T-cell (primary cell): ENCODE measurements at places on chromosomes 7 and 10.

DNA sequence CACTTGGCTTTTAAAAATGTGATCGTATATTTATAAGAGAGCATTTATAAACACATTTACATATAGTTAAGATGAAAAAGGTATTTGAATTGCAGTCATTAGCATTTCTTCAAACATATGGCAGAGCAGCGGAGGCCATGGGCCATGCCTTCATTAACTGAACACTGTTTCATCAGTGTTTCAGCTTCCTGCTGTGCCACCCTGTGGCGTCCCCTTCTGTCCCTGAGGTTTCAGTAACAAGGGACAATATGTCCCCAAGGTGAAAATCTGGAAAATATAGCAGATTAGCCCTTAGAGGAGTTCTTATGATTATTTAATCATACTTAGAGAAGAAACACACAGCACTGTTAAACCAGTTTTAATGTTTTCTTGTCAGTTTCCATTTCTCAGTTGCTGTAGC is 577.8 kb downstream of the ETV1 start:
- DNase-seq: no peak

- DNase-seq: no peak
These were observed 7.3 kb upstream of the ADAP1 start for GRCh38 chr7:961546-962400.

- no peak for DNase-seq
These were observed 78.0 kb upstream of the MACROH2A2 start for GRCh38 chr10:69974551-69975155.

DNA sequence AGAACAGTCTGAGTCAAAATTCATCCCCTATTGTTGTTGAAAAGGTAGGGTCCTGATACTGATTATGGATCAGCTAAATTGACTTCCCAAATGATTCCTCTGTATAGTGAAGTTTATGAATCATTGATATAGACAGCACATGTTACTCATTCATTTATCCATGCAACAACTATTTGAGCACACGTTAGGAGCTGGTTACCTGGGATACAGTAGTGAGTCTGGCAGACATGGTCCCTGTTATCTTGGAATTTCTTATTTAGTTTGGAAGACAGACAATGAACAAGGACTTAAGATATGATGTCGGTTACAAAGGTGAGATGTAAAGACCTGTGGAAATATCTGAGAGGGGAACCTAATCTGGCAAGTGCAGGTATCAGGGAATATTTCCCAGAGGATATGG is 28.0 kb upstream of the KIAA1217 start:
- DNase-seq: no peak

DNA sequence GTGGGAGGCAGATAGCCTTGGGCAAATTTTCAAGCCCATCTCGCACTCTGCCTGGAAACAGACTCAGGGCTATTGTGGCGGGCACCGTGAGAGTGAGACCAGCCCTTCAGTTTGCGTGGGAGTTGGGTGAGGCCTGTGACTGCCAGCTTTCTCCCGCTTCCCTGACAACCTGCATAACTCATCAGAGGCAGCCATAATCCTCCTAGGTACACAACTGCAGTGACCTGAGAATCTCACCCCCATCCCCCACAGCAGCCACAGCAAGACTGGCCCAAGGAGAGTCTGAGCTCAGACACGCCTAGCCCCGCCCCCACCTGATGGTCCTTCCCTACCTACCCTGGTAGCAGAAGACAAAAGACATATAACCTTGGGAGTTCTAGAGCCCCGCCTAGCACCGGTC is 275.4 kb downstream of the GRID1 start:
- DNase-seq: no peak

- no peak for DNase-seq
These were observed 45.4 kb downstream of the APBB1IP start for GRCh38 chr10:26483554-26483953.

GRCh38 chr10:61346796-61347413 is 106.3 kb downstream of the TMEM26 start:
- no peak for DNase-seq

GRCh38 chr7:51545131-51545530 is 228.5 kb upstream of the COBL start:
- no peak for DNase-seq

DNA sequence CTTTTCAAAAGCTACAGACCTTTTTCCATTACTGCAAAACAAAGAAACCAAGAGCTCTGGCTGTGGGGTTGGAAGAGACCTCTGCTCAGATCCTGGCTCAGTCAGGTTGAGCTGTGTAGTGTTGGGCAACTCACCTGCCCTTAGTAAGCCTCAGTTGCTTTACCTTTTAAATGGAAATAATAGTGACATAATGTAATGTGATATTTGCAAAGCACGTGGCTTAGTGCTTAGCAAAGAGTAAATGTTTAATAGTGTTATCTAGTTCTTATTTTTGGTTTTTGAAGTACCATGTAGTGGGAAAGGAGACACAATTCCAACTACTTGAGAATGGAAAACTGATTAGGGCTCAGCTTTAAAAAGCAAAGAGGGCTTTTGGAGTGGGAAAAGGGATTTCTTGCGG is 100.2 kb downstream of the SVIL start:
- DNase-seq: no peak

GRCh38 chr7:90188281-90188680 is 23.3 kb upstream of the STEAP2 start:
- DNase-seq: no peak

DNA sequence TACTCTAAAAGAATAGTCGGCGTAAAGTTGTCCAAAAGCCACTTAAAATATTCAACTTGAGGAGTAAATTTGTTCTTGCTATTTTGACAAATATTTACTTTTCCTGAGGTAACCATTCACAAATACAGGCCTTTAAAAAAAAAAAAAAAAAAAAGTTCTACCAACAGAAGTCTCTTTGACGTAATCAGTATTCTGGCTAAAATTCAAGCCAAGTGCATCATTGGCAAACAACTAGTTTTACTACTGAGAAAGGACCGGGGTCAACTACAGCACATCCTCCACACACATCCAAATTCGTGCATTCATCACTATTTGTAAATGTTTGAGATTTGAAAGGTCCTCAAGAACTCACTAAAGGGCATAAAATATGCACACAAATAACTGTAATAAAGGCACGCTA is 2.0 kb downstream of the OAT start:
- DNase-seq: no peak

GRCh38 chr7:149826344-149827088 is 11.7 kb upstream of the ZNF862 start:
- no peak for DNase-seq

DNA sequence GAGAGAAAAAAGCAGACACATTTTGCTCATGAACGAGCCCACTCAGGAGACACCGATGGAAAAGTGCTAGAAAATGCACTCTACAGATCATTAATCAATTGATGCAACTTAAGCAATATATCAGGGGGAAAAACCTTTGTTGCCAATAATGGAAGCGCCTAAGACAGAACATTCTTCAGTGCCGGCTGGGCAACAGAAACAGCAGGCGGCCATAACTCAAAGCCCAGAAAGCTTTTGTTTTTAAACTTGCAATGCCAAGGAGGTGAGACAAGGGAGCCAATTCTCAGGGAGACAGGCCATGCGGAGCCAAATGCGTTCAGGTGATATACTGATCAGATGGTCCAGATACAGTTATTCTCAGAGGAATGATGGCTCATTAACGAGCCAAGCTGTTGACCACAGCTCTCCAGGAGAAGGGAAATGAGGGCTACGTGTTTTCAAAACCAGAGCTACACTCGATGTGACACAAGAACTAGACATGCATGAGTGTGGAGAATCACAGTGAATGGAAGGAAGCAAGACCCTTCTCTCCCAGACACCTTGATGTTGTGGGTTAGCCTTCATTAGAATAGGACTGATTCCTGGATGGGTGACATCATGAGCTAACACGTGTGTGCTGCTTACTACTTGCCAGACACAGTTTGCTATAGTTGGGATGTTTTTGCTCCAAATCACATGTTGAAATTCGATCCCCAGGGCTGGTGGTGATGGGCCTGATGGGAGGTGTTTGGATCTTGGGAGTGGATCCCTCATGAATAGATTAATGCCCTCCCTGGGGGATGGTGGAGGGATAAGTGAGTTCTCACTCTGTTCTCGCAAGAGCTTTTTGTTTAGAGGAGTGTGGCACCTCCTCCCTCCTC is 79.1 kb upstream of the KCNMA1 start:
- no peak for DNase-seq

DNA sequence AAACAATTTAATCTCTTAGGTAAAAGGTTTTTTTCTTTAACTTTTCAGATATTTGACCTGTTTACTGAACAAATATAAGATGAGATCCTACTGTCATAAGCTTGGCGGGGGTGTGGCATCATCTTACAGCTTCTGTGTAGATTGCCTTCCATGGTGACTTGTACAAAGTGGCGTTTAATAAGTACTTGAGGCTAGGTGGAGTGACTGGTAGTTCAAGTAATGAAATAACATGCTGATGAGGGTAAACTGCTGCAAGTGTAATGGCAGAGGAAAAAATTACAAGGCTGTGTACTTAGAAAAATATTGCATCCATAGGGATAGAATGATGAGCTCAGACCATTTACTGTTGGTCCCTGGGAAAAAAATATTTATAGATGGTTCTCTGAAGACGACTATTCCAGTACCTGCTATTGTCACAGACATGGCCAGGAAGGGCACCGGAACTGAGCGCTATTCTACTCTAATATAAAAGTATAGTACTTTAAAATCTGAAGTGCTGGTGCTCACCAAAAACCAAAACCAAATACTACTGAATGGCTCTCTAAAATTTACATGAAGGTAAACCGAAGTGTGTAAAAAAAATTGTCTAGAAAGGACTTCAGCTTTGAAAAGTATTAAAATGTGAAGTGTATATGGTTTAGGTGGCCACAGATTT is 42.4 kb downstream of the DNAH11 start:
- no peak for DNase-seq

DNA sequence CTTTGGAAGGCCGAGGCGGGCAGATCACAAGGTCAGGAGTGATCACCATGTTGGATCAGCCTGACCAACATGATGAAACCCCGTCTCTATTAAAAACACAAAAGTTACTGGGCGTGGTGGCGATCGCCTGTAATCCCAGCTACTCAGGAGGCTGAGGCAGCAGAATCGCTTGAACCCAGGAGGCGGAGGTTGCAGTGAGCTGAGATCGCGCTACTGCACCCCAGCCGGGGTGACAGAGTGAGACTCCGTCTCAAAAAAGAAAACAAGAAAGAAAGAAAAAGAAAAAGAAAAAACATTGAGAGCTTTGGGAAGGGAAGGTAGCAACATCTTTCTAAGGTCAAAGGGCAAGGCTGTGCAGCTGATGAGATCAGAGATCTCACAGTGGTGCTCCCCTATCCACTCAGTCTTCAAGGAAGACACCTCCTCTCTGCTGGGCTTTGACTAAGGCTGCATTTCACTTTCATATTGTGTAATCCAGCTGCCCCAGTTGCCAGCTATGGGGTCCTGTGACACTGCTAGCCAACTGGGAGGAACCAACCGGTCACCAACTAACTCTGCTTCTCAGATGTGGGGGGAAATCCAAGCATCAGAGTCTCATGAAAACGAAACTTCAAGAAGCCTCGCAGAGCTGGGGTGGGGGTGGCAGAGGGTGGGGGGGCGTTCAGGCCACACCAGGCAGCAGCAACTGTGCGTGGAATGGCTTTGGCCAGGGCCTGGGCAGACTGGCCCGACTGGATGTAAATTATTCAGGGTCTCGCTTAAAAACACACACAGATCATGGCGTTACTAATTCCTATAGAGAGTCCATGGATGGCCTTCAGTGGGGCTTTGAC is 1.5 kb downstream of the IL15RA start:
- DNase-seq: peak; percentile 61

GRCh38 chr10:14617852-14618251 is 156.8 kb downstream of the FAM107B start:
- no peak for DNase-seq

GRCh38 chr10:96688789-96689188 is 31.5 kb downstream of the PIK3AP1 start:
- no peak for DNase-seq

DNA sequence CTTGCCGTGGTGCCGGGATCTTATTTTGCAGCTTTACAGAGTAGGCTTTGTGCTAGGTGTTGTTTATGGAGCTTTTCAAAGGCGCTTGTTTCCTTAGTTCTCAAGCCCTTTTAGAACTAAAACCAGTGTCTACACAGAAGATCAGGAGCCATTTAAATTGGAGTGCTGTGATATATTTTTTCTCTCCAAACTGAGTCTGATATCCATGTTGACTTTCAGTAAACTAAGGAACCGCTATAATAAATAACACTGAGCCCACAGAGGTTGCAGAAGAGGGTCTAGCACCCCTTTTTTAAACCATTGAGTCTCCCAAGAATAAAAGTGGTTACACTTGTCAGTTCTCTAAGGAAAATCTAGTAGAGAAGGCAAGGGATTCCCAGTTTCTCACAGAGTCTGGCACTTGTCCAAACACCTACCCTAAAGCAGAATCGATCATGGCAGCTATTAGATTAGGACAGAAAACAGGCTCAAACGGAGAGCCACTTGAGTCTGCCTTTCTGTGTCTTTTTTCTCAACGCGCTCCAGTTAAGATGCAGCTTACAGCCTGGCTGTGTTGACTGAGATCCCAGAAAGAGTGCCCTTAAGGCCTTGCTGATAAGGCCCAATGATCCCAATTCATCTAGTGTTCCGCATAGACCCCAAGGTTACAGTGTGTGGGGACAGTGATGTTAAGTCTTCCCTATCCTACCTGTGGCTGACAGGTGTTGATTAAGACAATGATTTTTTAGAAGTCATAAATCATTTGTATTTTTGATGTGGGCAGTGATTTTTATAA is 804 bp downstream of the TMEM106B start:
- no peak for DNase-seq

DNA sequence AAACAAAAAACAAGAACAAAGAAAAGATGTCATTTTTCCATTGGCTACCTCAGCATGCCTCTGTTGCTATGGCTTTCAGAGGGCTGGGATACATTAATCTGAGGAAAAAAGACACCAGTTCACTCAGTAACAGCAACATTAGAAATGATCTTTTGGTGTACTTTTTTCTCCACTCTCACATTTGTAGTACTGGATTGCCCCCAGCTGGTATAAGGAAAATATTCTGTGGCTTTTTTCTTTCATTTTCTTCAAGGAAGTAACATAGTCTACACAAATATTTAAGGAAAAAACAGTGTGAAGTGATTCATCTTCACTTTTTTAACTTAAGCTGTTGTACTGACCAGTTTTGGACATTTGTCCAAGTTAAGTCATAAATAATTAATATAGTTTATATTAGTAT is 482.3 kb downstream of the SORCS1 start:
- no peak for DNase-seq

DNA sequence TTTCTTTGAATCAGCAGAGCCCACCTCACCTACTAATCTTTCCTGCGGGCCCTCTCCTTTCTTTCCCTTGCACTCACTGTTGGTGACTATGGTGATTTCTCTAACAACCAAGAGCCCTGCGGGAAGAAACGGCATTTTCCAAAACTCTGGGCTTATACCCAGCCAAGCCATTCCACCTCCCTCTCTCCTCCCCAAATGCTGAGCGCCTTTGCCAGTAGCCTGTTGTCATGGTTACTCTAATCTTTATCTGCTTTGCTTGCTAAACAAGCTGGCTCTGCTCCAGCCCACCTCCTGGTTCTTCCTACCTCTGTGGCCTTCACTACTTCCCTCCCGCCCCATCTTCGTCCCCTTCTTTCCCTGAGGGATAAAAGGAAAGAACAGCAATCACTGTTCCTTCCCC is 86.7 kb downstream of the DGKI start:
- DNase-seq: no peak

- no peak for DNase-seq
These were observed 1.1 kb upstream of the DNAAF5 start for GRCh38 chr7:725223-726005.
